ENCODE measurements at places on chromosomes 13 and 19.

DNA sequence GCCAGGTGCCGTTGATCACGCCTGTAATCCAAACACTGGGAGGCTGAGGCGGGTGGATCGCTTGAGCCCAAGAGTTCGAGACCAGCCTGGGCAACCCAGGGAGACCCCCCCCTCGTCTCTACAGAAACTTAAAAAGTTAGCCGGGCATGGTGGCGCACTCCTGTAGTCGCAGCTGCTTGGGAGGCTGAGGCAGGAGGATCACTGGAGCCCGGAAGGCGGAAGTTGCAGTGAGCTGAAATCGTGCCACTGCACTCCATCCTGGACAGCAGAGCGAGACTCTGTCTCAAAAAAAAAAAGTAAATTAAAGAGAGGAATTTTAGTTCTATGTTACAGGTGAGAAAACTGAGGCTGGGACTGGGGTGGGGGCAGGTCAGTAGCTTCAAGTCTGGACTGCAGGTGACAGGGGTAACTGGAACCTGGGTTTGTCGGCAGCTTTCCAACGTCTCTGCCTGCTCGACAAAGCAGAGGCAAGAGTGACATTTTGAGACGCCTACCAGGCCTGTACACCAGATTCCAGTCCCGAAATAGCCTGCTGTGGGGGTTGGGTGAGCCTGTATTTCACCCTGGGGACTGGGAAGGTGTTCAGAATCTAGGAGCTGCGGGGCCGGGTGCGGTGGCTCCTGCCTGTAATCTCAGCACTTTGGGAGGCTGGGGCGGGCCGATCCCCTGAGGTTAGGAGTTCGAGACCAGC, 1.2 kb downstream of the SELENOW start:
- no peak for DNase-seq

GRCh38 chr13:74153316-74153715, 19.1 kb upstream of the KLF12 start:
- no peak for DNase-seq

GRCh38 chr19:18756896-18757295, 34.2 kb downstream of the COMP start:
- DNase-seq: no peak

DNA sequence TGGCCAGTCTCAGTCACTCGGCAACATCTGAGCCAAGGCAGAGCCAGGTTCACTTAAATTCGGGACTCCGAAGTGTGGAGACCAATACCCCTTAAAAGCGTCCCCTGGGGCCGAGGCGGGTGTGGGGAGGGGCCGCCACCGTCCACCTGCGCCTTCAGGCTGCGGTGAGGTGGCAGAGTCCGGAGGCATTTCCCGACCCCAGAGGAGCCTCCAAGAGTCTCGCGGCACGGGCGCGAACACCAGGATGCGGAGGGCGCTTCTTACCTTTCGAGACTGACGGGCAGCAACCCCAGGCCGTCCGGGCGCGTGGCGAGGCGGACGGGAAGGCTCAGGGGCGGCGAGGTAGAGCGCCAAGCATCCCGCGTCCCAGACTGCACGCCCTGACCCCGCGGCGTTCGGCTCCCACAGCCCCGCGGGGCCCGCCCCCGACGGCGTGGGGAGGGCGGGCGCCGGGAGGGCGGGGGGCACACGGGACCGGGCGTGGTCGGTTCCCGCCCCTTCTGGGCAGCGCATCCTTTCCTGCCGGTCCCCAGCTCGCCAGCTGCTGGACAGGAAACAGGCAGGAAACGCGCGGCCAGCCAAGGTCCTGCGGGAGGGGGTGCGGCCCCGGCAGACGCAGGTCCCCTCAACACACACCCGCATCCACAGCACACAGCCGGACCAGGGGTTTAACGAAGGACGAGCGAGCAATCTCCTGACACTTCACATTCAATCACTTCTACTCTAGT, at the start of gene THSD1:
Gene THSD1 (minus strand): TSS at position 406 of the 728 bp plus-strand sequence. CDS start 3,572 bp downstream, outside the sequence.
- DNase-seq: no peak

GRCh38 chr13:112618501-112618900, 30.5 kb upstream of the TUBGCP3 start:
- DNase-seq: no peak

Data from CD4-positive, alpha-beta T cell treated with Interleukin-15 for 1 hour (primary cell).